ENCODE measurements at places on chromosomes 13 and 19. TPM values are rescaled to one million over a fixed set of nuclear protein-coding genes. Genes with fewer than 3 reads are reported as not detected.

DNA sequence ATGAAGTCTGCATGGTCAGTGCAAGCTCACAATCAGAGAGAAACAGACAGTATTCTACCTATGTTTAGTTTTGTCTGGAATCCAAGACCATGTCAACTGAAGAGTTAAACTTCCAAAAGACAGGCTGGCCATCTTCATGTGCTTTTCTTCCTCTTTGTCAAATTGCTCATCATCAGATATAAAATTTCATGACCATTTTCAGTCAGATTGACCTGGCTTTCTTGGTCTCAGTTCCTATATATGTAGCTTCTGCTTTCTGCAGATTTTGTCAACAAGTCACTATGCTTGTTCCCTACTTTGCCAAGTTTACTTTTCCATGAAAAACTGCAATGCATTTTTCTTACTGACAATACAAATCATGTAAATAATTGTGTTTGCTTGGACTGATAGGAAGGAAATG is 13.9 kb downstream of the SLC46A3 start:
- DNase-seq = no peak

DNA sequence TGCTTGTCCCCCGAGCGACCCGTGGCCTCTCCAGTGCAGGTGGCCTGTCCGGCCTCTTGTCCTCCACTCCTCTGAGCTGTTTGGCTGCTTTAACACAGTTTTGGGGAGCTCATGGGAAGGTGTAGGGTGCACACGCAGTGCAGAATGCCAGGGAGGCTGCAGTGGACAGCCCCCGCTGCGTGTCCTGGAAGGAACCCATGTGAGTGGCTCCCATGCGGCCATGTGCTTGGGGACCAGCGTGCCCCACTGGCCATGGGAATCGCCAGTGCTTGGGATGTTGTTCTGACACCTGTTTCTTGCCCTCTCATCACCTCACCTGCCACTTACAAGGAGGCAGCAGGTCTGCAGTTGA is 22.6 kb upstream of the F7 start:
- DNase-seq = no peak

DNA sequence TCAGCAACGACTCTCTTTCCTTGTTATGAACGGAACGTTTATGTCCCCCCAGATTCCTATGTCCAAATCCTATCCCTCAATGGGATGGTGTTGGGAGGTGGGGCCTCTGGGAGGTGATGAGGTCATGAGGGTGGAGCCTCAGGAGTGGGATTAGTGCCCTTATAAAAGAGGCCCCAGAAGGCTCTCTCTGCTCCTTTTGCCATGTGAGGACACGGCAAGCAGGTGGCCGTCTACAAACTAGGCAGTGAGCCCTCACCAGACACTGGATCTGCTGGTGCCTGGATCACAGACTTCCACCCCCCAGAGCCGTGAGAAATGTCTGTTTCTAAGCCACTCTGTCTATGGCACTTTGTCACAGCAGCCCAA is 53.2 kb downstream of the EPS15L1 start:
- no peak for DNase-seq

Gene ZNF418
- not detected for total RNA-seq

Gene NLRP9
- not detected for total RNA-seq

DNA sequence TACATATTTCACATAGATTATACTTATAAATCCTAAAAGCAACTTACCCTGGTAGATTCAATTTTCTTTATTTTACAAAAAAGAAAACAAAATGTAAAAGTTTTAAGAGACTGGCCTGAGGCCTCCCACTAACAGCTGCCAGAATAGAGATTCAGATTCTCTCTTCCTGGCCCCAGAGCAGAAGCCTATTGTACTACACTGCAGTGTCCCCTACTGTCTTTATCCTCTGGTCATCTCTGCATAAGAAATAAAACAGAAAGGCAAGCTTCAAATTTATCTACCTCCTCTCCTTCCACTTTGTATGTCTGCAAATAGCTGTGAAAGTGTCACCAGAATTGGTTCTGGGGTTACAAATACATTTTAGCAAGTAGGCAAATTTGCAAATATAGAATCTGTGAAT is 1004.1 kb upstream of the PCDH9 start:
- DNase-seq = peak; percentile 12

DNA sequence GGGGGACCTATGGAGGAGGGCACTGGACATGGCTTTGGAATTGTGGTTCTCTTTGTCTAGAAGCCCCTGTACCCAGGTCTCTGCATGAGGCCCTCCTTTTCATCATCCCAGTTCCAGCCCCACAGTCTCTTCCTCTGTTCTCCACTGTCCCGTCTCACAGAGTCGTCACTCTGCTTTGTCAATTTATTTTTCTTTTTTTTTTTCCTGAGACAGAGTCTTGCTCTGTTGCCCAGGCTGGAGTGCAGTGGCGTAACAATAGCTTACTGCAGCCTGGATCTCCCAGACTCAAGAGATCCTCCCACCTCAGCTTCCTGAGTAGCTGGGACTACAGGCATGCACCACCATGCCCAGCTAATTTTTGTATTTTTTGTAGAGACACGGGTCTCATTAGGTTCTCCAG is 619 bp upstream of the EXOC3L2 start:
- DNase-seq = no peak

GRCh38 chr13:30908416-30908980 is 2.4 kb downstream of the MEDAG start:
- DNase-seq = no peak

- no peak for DNase-seq
Observed at GRCh38 chr19:793806-794205, 3.4 kb upstream of the PTBP1 start.

Gene PLEKHA4
- 11.5 TPM for total RNA-seq

- no peak for DNase-seq
Observed at GRCh38 chr19:46441866-46442265, 13.1 kb upstream of the PNMA8C start.

Gene PSG6
- not detected for total RNA-seq

DNA sequence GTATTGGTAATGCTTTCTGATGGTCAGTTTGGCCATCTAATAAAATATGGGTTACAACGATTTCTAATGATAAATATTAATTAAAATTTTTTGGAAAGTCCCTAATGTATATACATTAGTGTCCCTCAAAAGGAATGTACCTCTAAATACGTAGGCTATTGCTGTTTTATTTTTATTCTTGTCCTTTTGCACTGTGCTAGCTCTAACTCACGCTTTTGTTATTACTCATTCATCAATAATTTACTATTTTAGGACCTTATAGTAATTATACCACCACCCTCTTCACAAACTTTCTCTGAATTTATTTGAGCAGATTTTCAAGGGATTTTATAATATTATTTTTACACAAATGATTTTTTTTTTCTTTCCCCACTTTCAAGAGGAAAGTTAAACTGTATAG is 795.9 kb upstream of the PCDH9 start:
- DNase-seq = no peak

DNA sequence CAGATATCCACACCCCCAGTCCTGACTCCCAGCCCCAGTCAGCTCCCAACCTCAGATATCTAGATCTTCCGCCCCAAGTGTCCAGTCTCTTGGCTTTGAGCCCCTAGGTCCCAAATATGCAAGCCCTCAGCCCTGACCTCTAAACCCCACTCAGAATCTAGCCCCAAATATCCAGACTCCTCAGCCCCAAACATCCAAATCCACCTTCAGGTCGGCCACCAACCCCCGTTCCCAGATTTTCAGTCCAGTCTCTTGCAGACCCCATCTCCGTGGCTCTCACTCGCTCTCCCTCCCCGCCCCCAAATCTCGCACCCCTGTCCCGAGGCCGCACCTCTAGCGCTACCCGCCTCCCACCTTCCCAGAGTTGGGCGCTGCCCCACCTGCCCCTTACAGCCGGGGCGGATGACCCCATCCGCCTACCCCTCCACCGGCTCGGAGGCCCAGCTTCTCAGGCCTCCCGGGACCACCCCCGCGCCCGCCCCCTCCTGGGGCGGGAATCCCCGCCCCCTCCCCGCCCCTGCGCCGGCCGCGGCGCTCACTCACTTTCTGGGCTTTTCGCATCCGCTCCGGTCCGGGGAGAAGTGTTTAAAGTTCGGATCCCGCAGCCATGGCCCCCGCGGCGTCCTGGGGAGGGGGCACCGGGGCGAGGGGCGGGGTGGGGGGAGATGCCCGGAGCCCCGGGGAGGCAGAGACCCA is 604 bp downstream of the ERFL start:
- DNase-seq = no peak

DNA sequence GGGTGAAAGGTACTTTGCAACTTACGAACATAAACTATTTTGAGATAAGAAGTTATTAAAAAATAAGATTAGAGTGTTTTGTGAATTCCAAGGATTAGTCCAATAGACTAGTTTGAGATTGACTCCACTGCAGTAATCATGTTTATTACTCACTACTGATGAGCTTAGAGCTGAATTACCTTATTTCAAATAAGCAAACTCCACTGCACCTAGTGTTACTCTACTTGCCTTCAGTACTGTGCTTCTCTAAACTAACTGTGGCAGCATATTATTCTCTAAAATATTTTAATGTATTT is 111.7 kb downstream of the MIPEP start:
- no peak for DNase-seq

DNA sequence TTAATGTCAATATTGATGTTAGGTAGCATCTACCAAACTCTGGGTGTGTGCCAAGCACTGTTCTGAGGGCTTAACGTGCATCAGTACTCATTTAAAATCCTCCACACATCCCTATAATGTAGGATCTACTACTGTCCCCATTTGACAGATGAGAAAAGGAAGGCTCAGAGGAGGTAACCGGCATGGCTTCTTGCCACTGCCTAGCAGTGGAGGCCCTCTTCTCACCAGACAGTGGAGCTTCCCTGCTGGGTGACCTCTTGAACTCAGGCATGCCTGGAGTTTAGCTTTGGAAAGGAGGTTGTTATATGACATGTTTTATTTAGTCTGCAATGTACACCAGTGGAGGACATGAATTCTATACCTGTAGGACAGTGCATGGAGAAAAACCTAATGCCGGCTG is 2.1 kb downstream of the SPATA13 start:
- no peak for DNase-seq
